ENCODE measurements at places on chromosomes 16 and 17.

- no peak for DNase-seq
Measured at GRCh38 chr17:62822080-62822904, 14.2 kb upstream of the MARCHF10 start.

DNA sequence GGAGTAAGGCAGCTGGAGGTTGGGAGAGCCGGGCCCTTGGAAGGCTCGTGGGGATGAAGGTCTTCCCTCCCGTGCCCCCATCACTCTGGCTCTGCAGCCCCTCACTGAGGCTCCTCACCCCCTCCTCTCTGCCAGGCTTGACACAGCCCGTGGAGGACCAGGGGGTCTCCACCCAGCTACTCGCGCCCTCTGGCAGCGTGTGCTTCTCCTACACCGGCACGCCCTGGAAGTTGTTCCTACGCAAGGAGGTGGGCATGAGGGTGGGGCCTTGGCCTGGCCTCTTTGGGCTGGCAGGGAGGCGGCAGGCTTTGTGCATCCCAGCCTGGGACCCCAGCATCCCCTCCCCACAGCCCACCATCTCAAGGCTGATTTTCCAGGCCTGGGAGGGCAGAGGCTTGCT lies 15.6 kb upstream of the SMIM5 start:
- DNase-seq: no peak

- DNase-seq: peak; percentile 58
Measured at GRCh38 chr17:50361561-50362480, 11.2 kb downstream of the MRPL27 start.

DNA sequence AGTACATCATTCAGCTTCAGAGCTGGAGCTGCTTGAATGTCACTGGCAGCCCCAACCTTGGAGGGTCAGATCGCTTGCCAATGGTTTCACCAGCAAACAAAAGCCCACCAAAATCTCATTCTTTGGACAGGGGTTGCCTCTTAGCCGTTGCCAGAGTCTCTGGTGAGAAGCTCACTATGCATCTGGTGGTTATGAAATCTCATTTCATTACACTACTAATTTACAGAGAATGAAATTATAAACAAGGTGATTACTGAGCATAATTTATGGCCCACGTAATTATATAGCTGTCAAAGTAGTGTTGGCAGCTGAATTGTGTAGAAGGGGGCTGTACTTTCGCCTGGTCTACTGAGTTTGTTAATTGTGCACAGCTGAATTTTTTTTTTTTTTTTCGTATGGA lies 688.9 kb upstream of the KIF2B start:
- DNase-seq: peak; percentile 91

GRCh38 chr16:54174201-54174600 lies 112.4 kb downstream of the IRX3 start:
- no peak for DNase-seq

DNA sequence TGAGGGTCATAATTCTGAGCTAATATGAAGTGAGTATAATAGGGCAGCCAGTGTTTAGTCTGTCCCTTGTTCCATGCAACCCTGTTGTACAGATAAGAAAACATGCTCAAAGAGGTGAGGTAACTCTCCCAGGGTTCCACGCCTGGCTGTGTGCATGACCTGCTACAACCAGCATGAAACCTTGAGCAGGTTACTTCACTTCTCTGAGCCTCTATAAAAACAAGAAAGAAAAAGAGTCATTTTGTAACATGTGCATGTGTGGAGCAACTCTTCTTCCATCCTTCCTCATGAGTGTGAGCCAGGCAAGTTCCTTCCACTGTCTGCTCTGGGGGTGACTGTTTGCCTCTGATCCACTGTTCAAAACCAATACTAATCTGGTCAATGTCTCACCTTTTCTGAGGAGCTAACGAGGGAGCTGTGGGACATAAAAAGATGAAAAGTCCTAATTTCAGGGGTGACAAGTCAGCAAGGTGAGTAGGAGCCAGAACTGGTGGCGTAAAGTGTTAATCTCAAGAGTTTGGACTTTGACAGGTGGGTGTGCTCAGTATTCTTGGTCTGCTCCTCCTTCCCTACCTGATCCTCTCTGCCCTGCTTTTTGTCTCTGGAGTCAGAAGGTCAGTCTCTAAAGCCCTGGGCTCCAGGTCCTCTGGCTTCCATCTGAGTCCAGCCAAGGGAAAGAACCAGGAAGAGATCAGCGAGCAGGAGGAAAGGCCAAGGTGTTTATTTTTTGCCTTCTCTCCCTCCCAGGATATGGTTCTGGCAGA lies 21.5 kb downstream of the GFOD2 start:
- no peak for DNase-seq

GRCh38 chr16:53989597-53989996 lies 285.6 kb downstream of the FTO start:
- DNase-seq: no peak

DNA sequence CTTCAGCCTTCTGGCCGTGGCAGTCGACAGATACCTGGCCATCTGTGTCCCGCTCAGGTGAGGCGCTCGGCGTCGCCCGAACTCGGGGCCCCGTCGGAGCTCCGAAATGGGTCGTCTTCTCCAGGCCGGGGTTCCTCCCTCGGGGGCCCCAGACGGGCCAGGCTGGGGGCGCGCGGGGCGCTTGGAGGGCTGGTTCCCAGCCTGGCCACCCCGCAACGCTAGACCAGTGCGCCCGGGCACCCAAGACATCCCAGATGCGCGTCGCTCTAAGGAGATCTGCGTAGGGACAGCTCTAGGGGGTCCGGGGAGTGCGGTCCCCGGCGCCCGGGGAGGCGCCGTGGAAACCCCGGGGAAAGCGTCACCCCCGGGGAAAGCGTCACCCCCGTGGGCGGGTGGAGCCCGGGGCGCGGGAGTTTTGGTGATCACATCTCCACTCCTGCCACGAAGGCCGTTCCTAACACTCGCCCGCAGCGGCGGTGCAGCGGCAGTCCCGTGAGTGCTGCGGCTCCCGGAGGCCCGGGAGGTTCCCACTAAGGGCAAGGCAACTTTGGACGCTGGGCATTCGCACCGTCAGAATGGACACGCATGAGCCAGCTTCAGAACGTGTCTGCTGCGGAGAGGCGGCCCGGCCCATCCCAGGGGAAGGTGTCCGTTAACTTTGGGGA lies 729 bp downstream of the ADORA2B start:
- DNase-seq: no peak

- no peak for DNase-seq
Measured at GRCh38 chr16:49992825-49993224, 32.2 kb upstream of the CNEP1R1 start.

- no peak for DNase-seq
Measured at GRCh38 chr17:31531336-31531980, 140.0 kb downstream of the RAB11FIP4 start.

- DNase-seq: no peak
Measured at GRCh38 chr16:30413112-30413806, 5.9 kb downstream of the ZNF771 start.

DNA sequence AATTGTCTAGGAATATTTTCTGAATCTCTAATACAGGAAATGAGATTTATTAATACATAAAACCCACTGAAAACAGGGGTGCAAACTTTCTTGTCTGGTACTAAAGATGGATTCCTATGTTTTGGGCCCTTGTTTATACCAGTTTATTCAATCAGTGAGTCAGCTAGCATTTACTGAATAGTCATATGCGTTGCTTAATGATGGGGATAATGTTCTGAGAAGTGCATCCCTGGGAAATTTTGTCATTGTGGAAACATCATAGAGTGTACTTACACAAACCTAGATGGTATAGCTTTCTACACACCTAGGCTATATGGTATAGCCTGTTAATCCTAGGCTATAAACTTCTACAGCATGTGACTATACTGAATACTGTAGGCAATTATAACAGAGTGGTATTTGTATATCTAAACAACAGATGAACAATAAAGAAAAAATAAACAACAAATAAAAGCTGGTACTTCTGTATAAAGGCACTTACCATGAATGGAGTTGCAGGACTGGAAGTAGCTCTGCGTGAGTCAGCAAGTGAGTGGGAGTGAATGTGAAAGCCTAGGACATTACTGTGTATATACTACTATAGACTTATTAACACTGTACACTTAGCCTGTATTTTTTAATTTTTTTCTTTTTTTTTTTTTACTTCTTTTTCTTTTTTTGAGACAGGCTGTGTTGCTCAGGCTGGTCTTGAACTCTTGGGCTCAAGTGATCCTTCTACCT lies 63.7 kb downstream of the SIAH1 start:
- no peak for DNase-seq

GRCh38 chr16:4537376-4538343 lies 913 bp downstream of the CDIP1 start:
- no peak for DNase-seq
